Chondrocyte (in vitro differentiated cells): ENCODE measurements at places on chromosomes 3 and 15.
A peak's percentile ranks its signal among the peaks of the same experiment; 100 is the strongest.

DNA sequence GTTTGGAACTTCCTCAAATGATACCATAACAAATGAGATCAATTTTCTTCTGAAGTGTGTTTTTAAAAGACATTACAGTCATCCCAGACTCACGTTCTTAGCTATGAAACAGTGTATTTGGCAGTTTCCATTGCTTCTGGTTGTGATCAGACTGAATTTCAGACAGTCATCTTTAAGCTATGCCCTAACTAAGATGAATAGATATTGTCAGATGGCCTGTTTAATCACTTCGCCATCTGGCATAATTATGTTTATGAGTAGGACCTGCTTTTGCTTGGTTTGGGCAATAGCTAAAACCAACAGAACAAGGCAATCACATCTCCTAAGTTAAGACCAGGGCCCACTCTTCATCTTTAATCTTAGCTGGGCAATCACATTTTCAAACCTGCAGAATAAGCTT is 313.1 kb downstream of the SV2B start:
- DNase-seq: no peak

DNA sequence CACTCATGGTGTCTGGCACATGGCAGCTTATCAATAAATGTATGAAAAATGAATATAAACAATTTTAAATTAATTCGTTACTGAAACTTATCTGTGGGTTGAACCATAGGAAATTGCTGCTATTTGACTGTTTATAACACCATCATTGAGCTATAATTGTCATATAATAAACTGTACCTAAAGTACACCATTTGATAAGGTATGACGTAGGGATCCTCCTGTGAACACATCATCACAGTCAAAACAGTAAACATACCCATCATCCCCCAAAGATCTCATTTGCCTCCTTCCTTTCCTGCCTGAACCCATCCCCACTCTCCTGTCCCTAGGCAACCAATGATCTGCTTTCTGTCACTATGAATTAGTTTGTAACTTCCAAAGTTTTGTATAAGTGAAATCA is 151.0 kb upstream of the SLC2A2 start:
- DNase-seq: no peak

DNA sequence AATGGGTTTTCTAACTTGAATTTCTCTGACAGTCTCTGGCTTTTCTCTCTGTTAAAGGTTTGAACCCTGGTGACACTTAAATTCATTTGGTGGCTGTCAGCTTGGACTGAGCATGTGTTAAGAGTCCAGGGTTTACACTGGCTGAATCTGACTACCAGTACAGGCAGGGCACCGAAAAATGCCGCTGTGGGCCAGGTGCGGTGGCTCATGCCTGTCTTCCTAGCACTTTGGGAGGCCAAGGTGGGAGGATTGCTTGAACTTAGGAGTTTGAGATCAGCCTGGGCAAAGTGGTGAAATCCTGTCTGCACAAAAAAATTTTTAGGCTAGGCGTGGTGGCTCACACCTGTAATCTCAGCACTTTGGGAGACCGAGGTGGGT is 1.8 kb downstream of the MANF start:
- DNase-seq: no peak

- no peak for DNase-seq
These were observed 60.9 kb upstream of the CCNL1 start for GRCh38 chr3:157220883-157221282.

GRCh38 chr3:151203051-151203420 is at the start of gene GPR171:
Gene GPR171, minus strand, starts transcription at chr3:151203216. Its CDS starts 3,830 bp downstream, at chr3:151199386.
- DNase-seq: no peak

DNA sequence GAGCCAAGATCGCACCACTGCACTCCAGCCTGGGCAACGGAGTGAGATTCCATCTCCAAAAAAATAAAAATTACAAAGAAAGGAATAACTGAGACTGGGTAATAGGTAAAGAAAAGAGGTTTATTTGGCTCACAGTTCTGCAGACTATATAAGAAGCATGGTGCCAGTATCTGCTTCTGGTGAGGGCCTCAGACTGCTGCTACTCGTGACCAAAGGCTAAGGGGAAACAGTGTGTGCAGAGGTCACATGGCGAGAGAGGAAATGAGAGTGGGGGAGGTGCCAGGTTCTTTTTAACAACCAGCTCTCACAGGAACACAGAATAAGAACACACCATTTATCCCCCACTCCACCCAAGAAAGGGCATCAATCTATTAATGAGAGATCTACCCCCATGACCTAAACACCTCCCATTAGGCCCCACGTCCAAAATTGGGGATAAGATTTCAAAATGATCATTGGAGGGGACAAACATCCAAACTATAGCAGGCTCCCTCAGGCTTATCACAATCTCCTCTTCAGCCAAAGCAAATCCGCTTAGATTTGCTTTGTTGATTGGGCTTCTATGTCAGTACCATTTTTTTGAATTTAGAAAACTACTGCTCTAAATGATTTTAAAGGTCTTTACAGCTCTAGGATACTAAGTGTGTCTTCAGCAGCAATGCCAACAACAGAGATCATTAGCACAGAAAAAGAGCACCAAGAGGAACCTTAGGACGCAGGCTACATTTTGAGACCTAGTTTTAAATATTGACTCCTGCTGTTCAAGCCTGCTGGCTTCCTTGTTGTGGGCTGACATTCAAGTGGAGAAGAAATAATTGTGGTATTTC is 84.2 kb upstream of the TBL1XR1 start:
- no peak for DNase-seq

DNA sequence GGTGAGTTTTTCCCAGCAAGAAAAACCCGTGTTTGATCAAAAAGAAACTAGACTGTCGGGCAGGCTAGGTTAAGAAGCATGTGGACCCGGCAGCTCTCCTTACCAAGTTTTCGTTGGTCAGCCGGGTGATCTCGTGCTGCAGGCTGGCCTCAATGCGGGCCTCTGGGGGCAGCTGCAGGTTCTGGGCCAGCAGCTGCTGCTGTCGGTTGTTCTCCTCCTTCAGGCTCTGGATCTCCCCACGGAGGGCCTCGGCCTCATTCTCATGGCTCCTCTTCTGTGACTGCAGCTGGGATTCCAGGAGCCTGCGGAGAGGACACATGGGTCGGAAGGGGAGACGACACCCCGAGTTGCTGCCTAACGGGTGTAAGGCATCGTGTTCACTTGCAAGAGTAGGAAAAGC is 44.5 kb upstream of the MYO5C start:
- DNase-seq: no peak

- no peak for DNase-seq
These were observed 173.6 kb downstream of the PPM1L start for GRCh38 chr3:160929595-160929994.

GRCh38 chr3:70519913-70520659 is 207.6 kb upstream of the MDFIC2 start:
- DNase-seq: no peak

DNA sequence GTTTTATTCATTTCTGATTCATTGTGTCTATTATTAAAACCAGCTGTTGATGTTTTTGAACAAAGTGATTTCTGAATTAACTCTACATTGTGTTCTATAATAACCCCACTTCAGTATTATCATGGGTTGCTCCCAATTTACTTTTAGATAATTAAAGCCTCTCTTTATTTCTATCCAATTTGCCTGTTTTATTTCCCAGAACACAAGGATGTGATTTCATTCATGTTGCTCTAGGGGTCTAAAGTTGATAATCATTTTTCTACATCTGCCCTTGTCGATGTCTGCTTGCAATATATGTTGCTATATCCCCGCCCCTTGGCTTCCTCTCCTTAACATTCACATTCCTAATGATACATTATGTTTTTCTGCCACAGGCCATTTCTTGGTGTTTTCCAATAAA is 747.3 kb downstream of the CADM2 start:
- no peak for DNase-seq

DNA sequence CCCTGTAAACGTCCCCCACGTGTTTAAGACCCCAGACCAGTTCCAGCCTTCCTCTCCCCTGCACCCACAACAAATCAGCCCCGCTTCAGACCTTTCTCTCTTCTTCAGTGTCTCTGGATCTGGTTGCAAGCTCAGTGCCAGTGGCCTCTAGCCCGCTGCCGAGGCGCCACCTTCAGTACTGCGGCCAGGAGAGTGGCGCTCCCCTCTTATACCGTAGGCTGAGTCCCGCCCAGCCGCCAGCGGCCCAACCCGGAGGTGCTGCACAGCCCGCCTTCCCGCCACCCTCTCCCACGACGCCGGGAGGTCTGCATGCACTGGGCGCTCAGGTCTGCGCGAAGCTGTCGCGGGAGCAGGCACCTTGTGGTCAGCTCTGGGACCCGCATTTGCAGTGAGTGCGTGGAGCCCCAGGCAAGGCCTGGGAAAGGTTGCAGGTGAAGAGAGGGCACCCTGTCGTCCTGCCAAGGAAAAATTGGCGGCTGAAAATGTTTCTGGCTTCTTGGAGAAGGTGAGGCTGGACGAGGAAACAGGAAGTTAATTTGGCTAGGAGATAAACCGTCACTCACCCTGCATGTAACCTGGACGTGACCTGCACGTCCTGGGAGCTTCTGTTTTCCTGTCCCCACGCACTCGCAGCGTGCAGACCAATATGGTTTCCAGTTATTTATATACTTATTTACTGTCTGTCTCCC is at the start of gene C2CD4B:
TSS of gene C2CD4B (minus strand) at position 182 of the 689 bp plus-strand sequence. CDS start 301 bp downstream, outside the sequence.
- no peak for DNase-seq

DNA sequence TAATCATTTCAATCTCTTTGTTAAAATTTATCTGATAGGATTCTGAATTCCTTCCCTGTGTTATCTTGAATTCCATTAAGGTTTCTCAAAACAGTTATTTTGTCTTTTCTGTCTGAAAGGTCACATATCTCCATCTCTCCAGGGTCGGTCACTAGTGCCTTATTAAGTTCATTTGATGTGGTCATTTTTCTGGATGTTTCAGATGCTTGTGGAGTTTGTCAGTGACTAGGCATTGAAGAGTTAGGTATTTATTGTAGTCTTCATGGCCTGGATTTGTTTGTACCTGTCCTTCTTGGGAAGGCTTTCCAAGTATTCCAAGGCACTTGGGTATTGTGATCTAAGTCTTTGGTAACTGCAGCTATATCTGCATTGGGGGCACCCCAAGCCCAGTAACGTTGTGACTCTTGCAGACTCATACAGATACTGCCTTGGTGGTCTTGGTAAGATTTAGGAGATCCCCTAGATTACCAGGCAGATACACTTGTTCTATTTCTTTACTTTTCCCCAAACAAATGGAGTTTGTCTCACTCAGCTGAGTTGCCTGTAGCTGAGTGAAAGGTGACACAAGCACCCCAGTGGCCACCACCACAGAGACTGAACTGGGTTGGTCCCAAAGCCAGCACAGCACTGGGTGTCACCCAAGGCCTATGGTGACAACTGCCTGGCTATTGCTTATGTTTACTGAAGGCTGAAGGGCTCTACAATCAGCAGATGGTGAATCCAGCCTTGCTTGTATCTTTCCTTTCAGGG is 18.9 kb upstream of the SLC27A2 start:
- no peak for DNase-seq

GRCh38 chr3:52787672-52788625 is 6.6 kb upstream of the ITIH3 start:
- peak; percentile 81 for DNase-seq

DNA sequence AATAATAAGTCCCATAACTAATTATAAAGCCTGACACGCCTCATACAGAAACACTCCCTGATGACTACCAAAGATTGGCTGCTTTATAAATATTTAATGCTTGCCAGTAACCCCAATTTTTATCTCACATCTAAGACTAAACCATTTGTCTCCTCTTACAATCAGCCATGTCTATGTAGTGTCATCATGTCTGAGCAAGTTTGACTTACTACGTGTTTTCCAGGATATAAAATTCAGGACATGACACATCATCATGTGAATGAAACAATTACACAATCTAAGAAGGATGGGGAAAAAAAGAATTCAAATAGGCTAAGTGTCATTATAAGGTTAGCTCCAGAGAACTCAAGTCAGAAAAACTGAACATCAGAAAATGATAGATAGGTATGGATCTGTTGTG is 208.7 kb downstream of the MECOM start:
- no peak for DNase-seq

DNA sequence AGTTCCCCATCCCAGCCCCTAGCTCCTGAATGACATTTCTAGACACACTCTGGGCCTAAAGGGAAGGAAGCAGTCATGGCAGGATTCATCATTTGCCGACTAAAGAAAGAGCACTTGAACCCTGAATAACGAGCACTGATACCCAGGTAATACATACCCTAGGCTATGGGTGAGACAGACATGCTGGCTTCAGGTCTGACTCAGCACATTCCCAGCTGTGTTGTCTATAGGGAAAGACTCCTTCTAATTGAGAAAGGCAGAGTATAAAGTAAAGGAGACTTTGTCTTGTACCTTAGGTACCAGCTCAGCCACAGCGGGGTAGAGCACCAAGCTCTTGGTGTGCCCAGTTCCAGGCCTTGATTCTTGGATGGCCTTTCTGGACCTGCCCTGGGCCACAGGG is 870.5 kb downstream of the PDCD6IP start:
- DNase-seq: no peak

- DNase-seq: no peak
These were observed 73.3 kb upstream of the LRIG1 start for GRCh38 chr3:66574091-66574490.

GRCh38 chr3:126827121-126827520 is 123.1 kb downstream of the CHCHD6 start:
- no peak for DNase-seq

- no peak for DNase-seq
These were observed 400.0 kb upstream of the C2CD4B start for GRCh38 chr15:62564886-62565633.

DNA sequence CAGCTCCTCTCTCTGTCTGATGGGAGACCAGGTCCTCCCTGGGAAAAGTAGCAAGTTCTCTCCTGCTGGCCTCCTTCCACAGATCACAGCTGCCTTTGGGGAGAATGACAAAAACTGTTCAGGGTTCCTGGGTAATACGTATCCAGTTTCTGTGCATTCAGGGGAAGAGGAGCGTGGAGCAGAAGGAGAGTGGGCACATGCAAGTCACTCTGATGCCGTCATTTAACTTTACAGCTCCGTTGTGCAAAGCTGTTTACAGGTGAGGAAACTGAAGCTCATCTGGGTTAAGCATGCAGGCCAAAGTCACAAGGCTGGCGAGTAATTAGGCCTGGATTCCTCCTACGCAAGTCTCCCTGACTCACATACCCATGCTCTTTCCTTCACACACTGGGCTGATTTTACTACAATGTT is 7.5 kb upstream of the TM4SF1 start:
- no peak for DNase-seq

GRCh38 chr3:140546649-140547048 is 131.2 kb upstream of the TRIM42 start:
- DNase-seq: no peak

DNA sequence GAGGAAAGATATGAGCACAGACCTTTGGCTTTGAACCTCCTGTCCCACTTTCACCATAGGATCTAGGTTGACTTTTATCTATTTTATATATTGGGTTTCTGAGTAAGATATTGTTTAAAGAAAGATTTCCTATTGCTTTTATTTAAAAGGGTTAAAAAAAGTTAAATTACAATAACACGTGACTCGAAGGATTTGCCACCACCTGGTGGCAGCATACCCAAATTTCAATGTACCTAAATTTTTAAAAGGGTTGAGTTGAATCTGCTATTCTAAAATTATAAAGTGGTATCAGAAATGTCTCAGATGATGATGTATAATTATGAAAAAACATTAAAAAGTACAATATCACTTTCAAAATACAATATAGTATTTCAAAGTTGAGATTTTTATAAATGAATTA is 368.4 kb downstream of the MECOM start:
- DNase-seq: no peak

- DNase-seq: no peak
These were observed 6.9 kb downstream of the TUSC7 start for GRCh38 chr3:116716490-116716889.

- no peak for DNase-seq
These were observed 13.9 kb downstream of the SEMA6D start for GRCh38 chr15:47731230-47731629.

- peak; percentile 62 for DNase-seq
These were observed 195.6 kb downstream of the XXYLT1 start for GRCh38 chr3:195075199-195075940.
